ENCODE measurements at places on chromosomes 16 and 17.

- no peak for DNase-seq
These were observed 1.9 kb downstream of the SPATA20 start for GRCh38 chr17:50548831-50549230.

- no peak for DNase-seq
These were observed 42.9 kb downstream of the PRKCA start for GRCh38 chr17:66345264-66345663.

DNA sequence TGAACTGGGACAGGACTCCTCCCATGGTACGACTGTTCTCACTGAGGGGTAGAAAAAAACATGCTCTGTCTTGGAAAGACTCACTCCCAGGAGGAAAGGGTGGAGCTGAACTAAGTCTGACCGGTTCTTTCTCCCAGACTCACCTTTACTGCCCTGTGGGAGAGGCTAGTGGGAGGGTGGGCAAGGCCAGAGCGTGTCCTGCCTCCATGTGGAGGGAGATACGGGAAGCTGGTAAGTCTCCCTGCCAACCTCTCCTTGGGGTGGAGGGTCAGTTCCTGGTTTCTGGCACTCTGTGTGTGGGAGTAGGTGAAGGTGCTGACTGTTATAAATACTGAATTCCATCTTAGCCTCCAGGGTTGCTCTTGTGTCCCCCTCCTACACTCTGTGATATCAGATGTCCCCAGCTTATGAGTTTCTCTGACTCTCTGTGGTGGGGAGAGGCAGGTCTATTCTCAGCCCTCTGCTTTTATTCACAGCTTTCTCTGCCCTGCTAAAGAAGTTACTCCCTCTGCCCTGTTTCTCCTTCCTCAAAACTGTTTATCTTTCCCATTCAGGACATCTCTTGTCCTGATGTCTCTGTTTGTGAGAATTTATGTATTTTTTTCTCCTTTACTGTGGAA is 26.9 kb upstream of the FAM20A start:
- DNase-seq: no peak

GRCh38 chr16:52367821-52368220 is 179.1 kb downstream of the TOX3 start:
- no peak for DNase-seq

GRCh38 chr17:40086150-40087044 is 14.0 kb downstream of the NR1D1 start:
- no peak for DNase-seq

- no peak for DNase-seq
These were observed 116.1 kb downstream of the C16orf95 start for GRCh38 chr16:87201052-87201451.

DNA sequence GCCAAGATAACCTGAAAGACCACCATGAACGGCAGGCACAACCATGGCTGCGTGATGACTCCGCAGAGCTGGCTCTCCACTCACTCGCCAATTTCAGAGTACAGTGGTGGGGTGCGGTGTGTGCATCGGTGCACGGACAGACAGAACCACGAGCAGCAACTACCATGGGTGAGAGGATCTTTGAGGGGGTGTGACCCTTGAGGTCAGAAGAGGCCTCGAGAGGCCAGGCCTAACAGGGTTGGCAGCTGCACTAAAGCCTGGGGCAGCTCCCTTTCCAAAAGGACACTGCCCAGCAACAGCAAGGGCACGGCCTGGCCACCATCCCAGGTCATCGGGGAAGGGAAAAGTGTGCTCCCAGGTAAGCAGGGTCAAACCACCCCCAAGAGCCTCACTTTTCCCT is 1.9 kb upstream of the ECI1 start:
- DNase-seq: no peak
